ENCODE measurements at places on chromosomes 6 and 20.

GRCh38 chr20:40805592-40805991 lies 116.6 kb upstream of the MAFB start:
- no peak for DNase-seq

GRCh38 chr6:25485821-25486534 lies 166.0 kb upstream of the SCGN start:
- DNase-seq = peak; percentile 74

- no peak for DNase-seq
Measured at GRCh38 chr6:112130878-112131277, 43.5 kb downstream of the FAM229B start.

- no peak for DNase-seq
Measured at GRCh38 chr20:24693466-24694156, 224.2 kb downstream of the SYNDIG1 start.

- no peak for DNase-seq
Measured at GRCh38 chr6:128919412-128920180, 36.7 kb downstream of the LAMA2 start.

Measured in NCI-H1930 (cell line).